Stimulated activated CD4-positive, alpha-beta T cell treated with anti-CD3 and anti-CD28 coated beads, Interleukin-1b, Interleukin-23, amount 100 ng/mL, for 1 hour (primary cell): ENCODE measurements at places on chromosomes 7 and 10.

DNA sequence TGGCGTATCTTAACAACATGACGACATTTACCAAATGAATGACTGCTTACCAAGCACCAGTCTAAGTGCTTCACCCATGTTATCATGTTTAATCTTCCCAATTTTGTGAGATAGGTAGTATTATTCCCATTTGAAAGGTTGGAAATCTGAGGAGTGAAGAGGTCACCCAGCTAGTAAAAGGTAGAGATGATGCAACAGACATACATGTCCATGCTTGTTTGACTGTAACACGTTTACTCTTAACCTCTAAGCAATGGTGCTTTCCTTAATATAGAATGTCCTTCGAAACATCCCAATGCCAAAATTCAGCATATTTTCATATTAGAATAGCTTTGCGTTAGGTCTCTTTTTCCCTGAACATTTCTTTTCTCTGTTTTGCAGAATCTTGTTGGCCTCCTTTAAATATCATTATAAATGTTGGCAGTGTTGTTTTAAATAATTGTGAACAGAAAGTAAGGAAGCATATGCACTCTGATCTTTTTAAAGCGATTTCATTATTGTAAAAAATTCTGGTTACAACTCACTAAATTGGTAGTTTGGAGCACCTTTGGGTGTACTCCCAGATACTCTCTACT, 722.8 kb downstream of the AUTS2 start:
- no peak for DNase-seq

DNA sequence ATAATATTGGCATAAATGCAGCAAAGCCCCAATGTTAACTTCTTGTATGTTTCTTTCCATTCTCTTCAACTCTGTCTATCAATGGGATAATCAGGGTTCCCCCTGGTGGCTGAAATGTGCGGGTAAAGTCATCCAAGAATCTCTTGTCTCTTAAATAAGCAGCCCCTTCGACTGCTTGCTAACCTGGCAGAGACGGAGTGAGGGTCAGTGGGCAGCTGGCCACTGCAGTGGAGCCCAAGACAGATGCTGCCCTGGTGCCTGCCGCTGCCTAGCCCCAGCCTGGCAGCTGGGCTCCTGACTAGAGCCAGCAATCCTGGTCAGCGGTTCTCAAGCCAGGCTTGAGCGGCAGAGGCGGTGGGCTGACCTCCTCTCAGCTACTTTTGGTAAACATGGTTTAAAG, 248.9 kb downstream of the COBL start:
- DNase-seq, result no peak

- DNase-seq, result no peak
These were observed 211.8 kb downstream of the DIP2C start for GRCh38 chr10:477620-478019.

- DNase-seq, result peak; percentile 90
These were observed 9.8 kb downstream of the SAP25 start for GRCh38 chr7:100563809-100564400.

- DNase-seq, result no peak
These were observed 61.9 kb downstream of the PARD3 start for GRCh38 chr10:34753014-34753757.

GRCh38 chr7:151249732-151250072, 1.2 kb upstream of the SMARCD3 start:
- no peak for DNase-seq

GRCh38 chr7:1977876-1978441, 254.8 kb downstream of the MAD1L1 start:
- DNase-seq, result no peak

DNA sequence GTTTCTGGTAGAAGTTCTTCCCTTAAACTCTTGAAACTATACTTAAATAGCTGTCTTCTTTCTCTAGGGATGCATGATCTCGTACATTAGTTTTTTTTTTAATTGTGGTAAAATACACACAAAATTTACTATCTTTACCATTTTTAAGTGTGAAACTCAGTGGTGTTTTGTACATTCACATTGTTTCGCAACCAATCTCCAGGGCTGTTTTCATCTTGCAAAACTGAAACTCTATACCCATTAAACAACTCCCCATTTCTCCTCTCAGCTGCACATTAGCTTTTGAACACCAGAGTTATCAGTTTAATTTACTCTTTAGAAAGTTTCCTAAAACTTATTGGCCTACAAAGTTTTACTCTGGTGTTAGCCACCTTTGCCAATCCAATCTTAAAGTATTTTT, 45.5 kb upstream of the PRKAR2B start:
- no peak for DNase-seq

- DNase-seq, result no peak
These were observed 1228.6 kb upstream of the SORCS1 start for GRCh38 chr10:108393089-108393488.

DNA sequence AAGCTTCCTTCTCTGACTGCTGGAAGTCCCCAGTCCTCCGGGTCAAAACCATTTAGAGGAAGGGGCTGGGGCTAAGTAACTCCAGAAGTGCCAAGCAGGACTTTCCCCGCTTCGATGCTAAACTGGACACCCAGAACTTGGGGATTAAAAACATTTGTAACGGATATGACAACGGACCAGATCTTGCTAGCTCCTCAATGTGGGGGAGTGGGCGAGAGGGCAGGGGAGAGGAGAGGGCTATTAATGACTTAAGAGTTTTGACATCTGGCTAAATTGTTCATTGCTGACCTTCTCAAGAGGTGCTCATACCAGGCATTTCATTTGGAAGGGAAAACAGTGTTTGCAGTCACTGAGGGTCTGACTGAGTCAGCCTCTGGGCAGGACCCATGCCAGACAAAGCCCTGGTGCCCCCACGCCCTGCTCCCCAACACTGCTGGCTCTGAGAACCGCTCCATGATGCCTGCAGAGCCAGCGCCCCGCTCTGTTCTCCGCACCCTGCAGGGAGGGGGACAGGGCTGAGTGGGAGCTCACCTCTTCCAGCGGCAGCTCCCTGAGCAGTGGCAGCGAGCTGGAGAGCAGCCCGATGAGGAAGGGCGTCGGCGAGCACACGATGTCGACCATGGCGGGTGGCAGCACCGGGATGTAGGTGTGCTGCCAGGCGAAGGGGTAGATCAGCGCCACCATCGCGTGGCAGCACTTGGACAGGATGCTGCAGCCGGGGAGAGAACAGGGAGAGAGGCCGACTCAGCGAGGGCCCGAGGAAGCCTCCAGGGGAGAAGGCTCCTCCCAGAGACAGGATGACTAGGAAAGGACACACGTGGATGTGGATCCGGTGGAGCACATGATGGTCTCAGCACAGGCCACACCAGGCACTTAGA, 47.7 kb upstream of the MKRN1 start:
- no peak for DNase-seq

- no peak for DNase-seq
These were observed 138.4 kb downstream of the FGFR2 start for GRCh38 chr10:121459622-121460453.
